ENCODE measurements at places on chromosomes 5 and 9.

DNA sequence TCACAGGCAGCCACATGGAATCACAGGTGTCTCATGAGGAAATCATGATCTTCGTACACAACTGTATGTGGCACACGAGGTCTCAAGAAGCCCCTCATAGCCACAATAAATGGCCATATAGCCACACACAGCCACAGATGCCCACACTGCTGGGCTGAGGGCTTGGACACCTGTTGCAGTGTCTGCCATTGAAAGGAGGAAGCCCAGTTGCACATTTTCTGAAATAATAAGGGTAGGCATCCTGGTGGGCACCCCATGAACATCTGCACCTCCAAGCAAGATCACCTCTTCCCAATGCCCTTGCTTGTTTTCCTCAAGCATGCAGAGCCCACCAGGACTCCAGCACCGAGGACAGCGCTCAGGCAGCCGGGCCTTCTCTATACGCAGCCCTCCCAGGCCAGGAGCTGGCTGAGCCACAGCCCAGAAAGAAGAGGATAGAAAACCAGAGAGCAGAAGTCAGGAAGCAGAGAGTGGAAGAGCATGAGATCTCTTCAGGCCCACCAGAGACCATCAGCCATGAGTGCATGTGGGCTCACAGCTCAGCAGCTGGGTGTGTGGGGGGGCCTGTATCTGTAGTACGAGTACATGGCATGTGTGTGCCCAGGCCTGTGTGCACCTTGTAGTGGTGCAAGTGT, 1.0 kb upstream of the ACSL6 start:
- peak; percentile 22 for DNase-seq

- DNase-seq, result no peak
Measured at GRCh38 chr9:95341293-95341962, 23.9 kb upstream of the FANCC start.

GRCh38 chr5:124536333-124536732, 210.1 kb downstream of the ZNF608 start:
- no peak for DNase-seq

DNA sequence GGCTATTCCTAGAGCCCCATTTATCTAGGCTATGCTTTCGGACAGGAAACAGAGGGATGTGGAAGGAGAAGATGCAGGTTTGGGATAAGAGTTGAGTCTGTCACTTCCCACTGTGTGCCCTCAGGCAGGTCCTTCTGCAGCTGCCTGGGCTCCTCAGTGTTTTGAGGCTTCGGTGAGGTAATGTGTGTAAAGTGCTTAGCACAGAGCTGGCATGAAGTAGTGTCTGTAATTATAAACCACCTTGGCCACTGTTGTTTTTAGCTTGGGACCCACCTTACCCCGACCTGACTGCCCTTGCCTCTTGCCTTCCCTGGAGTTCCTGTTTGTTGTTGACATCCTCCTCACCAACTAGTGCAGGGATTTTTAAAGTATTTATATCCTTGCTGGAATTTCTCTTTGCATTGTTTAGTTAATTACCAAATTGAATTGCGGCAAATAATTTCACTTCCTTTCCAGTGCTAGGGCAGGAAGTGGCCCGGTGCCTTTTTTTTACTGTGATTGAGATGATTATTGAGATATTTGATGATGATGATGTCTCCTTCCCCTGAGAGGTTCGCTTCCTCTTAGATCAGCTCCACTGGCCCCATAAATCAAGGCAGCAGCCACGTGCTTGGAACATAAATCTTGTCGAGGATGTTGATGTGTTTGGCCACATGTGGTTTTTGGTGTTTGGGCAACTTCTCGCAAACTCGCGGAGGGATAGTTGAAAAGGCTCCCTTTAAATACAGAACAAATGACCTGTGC, 38.3 kb upstream of the DAB2IP start:
- DNase-seq, result no peak

DNA sequence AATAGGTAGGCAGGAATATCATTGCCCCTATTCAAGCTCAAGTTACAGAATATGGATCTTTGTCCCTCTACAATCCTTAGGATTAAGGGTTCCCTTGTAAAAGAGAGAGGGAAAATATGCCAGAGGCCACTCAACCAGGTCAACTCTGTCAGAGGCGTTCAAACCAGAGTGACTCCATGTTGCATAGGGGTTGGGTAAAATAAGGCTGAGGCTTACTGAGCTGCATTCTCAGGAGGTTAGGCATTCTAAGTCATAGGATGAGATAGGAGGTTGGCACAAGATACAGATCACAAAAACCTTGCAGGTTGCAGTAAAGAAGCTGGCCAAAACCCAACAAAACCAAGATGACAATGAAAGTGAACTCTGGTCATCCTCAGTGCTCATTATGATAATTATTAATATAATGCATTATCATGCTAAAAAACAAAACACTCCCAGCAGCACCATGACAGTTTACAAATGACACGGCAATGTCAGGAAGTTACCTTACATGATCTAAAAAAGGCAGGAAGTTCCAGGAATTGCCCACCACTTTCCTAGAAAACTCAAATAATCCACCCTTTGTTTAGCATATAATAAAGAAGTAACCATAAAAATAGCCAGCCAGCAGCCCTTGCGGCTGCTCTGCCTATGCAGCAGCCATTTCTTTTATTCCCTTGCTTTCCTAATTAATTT, 64.8 kb downstream of the ERP44 start:
- DNase-seq, result no peak

DNA sequence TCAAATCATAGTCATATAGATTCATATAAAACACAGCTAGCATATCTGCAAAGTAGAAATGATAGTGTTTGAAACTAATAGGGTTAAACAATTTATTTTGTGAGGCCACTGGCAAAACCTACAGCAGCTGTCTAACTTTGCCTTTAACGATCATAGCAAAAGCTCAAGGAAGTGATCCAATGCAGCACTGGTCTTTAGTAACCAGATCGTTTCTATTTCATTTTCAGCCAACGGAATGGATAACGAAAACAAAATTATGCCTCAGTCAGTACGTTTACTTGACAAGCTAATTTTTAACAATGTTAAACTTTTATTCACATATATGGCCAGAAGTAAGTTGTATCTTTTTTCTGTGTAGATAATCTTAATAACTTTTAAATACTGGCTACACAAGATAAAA, 17.7 kb downstream of the MLLT3 start:
- DNase-seq, result no peak

GRCh38 chr5:171152382-171152781, 156.7 kb upstream of the TLX3 start:
- DNase-seq, result no peak

DNA sequence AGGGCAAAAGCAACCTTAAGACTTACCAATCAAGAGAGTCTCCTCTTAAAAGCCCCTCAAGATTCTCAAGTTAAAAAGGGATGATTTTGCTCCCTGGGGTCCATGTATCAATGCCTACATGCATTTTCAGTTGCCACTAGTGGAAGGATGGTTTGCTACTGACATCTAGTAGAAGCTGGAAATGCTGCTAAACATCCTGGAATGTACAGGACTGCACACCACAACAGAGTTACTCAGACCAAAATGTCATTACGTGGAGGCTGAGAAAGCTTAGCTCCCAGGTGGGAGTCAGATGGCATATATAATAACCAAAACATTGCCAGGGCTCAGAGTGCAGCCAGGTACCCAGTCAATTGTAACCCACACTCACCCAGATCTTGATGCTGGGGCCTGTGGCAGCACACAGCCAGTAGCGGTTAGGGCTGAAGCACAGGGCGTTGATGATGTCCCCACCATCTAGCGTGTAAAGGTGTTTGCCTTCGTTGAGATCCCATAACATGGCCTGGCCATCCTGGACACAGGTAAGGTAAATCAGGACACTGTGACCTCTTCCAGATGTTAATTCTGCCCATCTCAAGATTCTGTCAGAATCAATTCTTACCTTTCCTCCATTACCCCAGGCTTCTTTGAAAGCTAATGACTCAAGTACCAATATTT, 5.8 kb downstream of the RACK1 start:
- no peak for DNase-seq

DNA sequence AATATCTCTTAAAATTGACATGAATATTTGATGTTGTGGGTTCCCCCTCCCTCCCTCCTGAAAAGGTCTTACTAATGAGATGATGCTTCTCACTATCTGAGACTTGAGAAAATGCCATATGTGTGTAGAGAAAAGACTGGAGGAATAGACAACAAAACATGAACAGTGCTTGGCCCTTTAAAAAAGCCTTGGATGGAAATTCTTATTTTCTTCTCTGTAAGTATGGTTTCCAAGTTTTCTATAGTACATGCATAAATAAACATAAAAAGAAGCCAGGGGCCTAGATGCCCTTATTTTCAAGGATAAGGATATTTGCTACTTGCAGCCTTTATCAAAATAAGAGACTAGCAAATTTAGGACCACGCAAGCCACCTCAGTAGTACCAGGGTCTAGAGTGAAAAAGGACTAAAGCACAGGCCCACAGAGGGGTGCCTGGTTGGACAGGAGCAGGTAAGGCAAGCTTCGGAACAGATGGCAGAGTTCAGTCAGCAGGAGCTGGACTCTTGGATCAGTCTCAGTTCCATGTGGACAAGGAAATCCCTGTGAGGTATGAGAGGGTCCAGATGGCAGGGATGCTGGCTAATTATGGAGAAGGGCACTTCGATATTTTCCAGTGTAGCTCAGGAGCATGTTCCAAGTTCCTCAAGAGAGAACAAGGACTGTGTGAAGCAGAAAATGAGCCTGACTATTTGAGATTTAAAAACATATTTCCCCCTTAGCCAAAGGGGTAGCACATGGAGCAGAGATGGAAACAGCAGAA, 4.6 kb upstream of the ANP32B start:
- DNase-seq, result no peak

GRCh38 chr5:176542596-176543427, 5.6 kb upstream of the RNF44 start:
- no peak for DNase-seq
